ENCODE measurements at places on chromosomes 5 and 9.
A peak's percentile ranks its signal among the peaks of the same experiment; 100 is the strongest.

DNA sequence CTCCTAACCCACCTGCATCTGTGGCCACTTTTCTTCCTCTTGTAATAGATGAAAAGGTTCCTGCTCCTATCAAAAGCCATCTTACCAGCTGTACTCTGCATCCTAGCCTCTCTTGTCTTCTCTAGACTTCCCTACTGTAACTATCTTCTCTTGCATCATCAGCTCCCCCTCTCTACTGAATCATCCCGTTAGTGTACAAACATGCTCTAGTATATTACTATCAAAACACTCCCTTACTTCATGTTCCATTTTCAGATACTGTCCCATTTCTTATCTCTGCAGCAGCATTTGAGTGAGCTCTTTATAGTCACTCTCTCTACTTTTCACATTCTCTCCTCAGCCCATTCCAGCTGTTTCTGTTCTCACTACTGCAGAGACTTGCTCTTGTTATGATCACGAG lies 2.8 kb downstream of the SRA1 start:
- DNase-seq = no peak

- no peak for DNase-seq
Observed at GRCh38 chr9:98193336-98193944, 1.0 kb upstream of the CORO2A start.

GRCh38 chr5:16306812-16307211 lies 127.2 kb upstream of the MARCHF11 start:
- no peak for DNase-seq

- DNase-seq = no peak
Observed at GRCh38 chr5:179497636-179498340, 52.6 kb upstream of the RUFY1 start.

GRCh38 chr5:20536813-20537212 lies 548.8 kb upstream of the CDH18 start:
- DNase-seq = no peak

- DNase-seq = no peak
Observed at GRCh38 chr9:111896942-111897600, 457 bp downstream of the UGCG start.

DNA sequence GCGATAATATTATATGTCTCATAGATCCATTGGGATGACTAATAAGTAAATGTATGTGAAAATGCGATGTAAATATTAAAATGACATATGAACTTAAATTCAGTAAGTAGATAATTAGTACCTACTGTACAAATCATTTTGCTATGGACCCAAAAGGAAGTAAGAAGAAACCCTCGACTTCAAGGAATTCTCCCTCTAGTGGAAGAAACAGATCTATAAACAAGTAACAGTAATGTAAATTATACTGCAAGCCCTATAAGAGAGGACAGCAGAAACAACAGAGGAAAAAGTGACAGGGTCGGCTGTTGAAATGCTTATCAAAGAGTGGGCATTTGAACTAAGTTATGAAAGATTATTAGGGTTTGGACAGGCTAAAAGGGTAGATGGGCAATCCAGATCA lies 320.3 kb downstream of the DMAC1 start:
- DNase-seq = no peak

DNA sequence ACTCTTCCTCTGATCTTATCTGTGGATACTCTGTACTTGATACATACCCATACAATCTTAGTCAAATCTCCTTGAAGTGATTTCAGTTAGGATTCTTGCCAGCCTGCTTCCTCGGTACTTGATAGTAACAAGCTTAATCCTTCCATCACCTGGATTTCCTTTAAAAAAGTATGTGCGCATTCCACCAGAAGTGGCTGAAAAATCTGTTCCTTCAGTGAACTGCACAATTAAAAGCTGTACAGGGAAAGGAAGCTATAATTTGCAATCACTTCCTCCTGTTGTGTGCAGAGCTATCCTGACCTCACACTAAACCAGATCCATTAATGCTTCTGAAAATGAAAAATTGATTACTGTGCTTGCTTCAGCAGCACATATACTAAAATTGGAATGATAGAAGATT lies 47.3 kb downstream of the PWWP2A start:
- no peak for DNase-seq

- no peak for DNase-seq
Observed at GRCh38 chr9:118459913-118460312, 755.7 kb downstream of the TLR4 start.

- DNase-seq = no peak
Observed at GRCh38 chr9:76756268-76756640, 8.0 kb upstream of the PCA3 start.

DNA sequence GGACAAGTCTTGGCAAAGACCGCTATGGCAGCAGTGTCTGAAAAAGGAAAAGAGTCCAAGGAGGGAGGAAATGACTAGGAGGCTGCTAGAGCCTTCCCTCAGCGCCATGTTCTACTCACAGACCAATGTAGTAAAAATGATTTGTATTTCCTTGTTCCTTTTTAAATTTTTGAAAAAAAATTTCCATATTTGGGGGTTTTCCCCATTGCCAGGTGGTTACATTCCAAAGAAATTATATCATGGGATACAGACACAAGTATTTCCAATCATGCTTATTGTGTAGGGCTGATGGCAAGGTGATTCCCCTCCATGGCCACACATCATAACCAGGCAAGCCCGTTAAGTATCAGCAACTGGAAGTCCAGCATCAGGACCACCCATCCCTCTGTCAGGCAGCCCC lies 138.2 kb downstream of the PIP5K1B start:
- no peak for DNase-seq

GRCh38 chr5:95184924-95185323 lies 100.0 kb downstream of the MCTP1 start:
- no peak for DNase-seq

DNA sequence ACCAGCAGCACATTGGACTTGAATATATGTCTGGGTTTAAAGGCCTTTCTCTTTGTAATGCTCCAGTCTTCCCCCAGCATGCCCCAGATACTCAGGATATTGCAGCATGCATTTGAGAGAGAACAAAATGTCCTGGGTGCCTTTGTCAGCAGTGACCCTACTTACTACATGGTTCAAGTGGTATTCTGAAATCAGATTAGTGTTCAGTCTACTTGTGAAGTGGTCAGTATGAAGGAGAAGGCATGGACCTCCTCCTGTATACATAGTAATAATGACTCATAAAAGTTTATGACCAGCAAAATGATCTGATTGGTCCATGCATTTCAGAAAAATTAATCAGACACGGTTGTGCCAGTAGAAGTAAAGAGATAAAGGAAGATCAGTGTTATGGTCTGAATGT lies 25.4 kb downstream of the GPR21 start:
- DNase-seq = no peak

- DNase-seq = no peak
Observed at GRCh38 chr5:133334796-133335639, 277.3 kb downstream of the FSTL4 start.

GRCh38 chr5:61026004-61026403 lies 81.0 kb downstream of the NDUFAF2 start:
- DNase-seq = no peak

GRCh38 chr5:56814963-56815657 lies at the start of gene MAP3K1:
Gene MAP3K1 (plus strand): TSS chr5:56815549. CDS start chr5:56815574, 25 bp downstream.
- DNase-seq = peak; percentile 86

DNA sequence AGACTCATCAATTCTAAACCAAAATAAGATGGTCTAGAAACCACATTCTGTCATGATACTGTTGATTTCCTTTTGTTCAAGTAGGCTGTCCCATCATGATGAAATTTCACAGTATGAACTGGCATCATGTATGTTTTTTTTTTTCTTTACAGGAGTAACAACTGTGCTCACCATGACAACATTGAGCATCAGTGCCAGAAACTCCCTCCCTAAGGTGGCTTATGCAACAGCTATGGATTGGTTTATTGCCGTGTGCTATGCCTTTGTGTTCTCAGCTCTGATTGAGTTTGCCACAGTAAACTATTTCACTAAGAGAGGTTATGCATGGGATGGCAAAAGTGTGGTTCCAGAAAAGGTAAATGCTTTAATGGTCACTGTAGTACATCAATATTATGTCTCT lies 47.6 kb downstream of the GABRA1 start:
- DNase-seq = no peak

GRCh38 chr5:134503088-134503936 lies 22.2 kb upstream of the JADE2 start:
- DNase-seq = no peak

- no peak for DNase-seq
Observed at GRCh38 chr5:161034451-161034850, 182.4 kb upstream of the ATP10B start.

GRCh38 chr5:33789567-33789957 lies 102.2 kb downstream of the ADAMTS12 start:
- no peak for DNase-seq

DNA sequence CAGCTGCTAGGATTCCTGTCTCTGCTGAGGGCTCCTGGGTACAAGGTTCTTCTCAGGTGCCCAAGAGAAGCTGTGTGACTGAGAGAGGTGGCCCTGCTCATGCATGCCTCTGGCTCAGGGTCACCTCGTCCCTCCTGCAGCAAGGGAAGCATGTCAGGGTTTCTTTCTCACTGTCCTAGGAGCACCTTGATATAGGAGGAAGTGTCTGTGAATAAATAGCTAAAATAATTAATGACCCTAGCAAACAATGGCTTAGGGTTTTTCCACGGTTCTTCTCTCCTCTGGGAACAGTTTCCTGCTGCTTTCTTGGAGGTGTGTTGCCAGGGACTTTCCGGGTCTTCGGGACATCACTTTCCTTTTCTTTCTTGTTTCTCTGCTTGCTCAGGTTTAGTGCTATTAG lies 87.2 kb downstream of the ARHGAP26 start:
- no peak for DNase-seq

DNA sequence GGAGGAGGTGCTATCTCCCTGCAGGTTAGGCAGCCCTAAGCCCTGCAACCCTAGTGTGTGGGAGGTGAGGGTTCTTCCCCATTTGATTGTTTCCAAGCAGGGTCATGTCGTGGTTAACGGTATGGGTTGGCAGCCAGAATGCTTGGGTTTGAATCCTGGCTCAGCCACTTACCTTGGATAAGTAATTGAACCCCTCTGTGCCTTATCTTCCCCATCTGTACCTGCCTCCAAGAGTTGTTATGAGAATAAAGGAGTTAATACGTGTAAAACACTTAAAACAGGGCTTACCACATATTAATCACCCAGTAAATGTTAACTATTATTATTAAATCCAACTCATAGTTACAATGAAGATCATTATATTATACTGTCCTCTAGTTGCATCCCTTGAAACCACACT lies 52.2 kb upstream of the SPATA31E1 start:
- no peak for DNase-seq

DNA sequence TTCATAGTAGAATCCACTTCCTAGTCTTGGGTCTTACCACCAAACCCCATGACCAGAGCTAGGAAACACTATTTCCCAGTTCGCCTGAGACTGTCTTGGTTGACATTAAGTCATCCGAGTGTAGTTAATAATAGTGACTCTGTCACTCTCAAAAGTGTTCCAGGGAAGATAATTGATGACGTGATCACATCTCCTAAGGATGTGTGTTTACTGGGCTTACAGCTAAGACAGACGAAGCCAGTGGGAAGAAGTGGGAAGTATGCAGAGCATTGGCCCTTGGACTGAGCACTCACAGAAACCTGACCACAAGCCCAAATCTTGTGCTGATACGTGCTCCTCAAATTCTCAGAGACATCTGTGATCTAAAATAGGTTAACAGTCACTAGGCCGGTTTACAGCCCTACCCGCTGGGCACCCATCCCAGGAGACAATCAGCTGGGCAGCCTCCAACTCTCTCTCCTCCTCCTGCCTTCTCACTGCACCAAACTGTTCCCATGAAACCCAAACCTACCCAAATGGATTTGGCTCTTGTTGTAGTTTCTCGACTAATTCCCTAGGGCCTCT lies 316.6 kb downstream of the TLE1 start:
- no peak for DNase-seq

DNA sequence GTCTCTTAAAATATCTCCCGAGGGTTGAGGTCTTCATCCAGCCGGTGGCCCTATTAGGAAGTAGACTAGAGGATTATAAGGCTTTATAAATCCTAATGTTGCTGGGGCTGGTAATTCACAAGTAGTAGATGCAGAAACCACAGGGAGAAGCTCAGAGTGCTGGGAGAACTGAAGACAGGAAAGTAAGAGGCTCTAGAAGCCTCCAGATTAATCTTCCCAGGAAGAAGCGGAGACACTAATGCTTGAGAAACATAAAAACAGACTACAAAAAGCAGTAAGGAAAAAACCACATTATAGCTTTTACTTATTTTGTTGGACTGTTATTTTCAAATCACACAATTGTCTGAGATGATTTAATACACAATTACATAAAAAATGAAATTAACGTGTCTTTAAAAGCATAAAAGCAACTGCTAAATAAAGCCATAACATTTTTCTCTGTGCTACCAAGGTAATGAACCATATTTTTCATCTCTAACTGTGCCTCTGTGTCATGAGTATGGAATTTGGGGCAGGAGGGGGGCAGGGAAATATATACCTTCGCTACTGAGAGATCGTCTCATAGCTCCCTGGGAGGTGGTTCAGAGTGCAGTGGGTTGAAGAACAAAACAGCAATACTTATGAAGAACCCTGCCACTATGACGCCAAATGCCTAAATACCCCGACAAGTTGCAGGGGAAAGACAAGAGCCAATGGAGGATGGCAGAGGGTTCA lies 806.2 kb upstream of the WWC1 start:
- no peak for DNase-seq

GRCh38 chr5:151240924-151241635 lies 11.9 kb upstream of the GM2A start:
- DNase-seq = no peak

GRCh38 chr9:92723801-92724323 lies 40.8 kb downstream of the BICD2 start:
- no peak for DNase-seq

DNA sequence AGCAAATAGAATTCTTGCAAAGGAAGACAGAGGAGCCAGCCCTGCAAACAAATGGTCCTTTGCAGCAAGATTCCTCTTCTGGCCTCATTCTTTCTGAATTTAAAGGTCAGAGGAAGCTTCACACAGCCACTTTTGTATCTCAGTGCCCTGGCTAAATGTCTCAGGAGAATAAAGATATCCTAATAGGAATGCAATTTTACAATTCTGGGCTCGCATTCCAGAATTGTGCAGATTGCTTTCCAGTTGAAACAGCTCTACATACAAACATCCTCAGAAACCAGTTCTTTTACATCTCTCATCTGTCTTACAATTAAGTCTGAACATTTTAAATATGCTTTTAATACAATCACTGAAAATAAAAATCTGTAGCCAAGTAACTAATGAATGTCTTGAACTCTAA lies 14.6 kb upstream of the ACOT12 start:
- no peak for DNase-seq

DNA sequence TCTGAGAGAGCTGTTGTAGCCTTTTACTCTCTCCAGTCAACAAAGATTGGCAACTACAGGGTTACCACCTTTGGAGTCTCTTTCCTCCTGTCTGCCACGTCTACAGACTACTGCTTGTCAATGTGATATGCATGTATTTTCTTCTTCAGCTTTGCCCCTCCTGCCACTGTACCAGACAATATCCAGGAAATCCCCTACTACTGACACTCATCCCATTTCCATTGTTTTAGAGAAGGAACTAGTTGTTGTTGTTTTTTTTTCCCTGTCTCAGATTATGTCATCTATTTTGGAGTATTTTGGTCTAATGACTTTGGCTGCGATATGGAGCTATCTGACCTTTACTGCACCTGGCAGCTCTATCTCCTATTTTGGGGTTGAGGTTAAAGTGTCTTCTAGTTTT lies 50.1 kb upstream of the MACIR start:
- DNase-seq = no peak
